ENCODE measurements at places on chromosomes 3 and 15.

DNA sequence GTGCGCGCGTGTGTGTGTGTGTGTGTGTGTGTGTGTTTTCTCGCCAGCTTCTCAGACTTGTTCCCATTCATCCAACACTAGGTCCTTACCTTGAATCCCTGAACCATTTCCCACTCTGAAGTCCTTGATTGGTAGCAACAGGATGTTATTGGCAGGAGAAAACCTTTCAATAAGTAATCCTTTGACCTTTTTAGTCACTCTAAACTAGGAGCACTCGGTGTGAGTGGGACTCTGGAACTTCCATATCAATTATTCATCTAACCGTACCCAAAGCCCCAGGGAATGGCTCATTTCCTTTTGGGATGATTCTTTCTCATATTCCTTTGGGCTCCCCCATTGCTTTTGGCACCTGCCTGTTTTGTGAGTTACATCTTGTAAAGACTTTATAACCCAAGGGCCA is 140.2 kb upstream of the SPRED1 start:
- no peak for DNase-seq

DNA sequence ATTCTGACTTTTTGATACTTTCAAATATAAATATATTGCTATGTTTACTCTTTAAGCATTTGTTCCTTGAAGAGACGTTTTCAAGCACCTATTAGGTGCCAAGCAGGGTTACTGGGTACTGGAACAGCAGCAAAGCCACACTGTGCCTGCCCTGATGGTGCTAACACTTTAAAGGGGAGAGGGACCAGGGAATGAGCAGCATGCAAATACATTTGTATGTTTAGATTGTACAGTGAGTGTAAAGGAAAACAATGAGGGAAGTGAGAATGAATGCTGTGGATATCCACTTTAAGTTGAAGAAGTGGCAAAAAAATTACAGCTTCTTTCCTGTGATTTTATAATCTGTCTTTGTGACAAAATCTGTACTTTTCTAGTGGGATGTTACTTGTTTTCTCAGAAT is 400.2 kb upstream of the ATP11B start:
- DNase-seq, result no peak

GRCh38 chr3:139117136-139117675 is 72.5 kb upstream of the PRR23C start:
- DNase-seq, result no peak

GRCh38 chr3:32552013-32552412 is 18.6 kb downstream of the DYNC1LI1 start:
- no peak for DNase-seq

DNA sequence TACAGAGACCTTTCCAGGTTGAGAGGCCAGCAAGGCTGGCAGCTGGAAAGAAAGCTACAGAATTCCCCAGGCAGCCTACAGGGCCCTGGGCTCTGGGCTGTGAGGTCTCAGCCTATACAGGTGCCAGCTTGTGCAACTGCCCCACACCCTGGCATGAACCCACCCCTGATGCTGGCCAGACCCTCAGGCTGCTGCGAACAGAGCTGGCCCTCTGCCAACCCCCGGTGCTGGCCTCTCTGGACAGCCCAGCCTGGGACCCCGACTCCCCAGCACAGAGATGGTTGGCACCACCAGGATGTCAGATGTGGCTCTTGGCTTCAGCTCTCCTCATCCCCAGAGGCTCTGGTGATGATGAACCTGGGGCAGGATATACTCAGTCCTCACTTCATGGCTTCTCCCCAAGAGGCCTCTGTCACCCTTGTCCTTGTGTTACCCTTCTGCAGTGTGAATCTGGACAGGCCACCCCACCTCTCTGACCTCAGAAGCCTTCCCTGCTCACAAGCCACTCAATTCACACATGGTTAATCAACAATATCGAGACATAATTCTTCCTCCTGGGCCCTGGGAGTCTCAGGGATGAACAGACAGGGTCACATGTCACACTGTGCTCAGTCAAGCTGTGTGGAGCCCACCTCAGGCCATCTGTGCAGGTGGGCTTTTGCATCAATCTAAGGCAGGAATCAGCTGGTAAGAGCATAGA is 11.0 kb upstream of the BFSP2 start:
- no peak for DNase-seq

DNA sequence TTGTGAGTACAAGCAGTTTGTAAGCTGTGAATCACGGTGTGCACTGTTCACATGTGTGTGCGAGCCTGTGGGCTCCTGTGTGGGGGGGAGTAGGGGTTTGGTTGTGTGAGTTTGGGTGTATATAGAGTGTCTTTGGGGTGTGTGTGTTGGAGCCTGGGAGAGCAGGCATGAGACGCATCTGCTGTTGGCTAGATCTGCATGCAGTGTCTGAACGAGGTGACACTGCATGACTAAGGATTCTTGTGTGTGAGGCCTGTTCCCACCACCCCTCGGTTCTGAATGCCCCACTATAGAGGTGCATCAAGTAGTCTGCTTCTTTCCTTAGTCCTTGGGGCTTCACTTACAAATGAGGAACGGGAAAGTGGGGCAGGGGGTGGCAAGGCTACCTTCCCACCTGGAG is 68.4 kb downstream of the MAGEF1 start:
- no peak for DNase-seq

Data from type B pancreatic cell (in vitro differentiated cells).